GM23338 (cell line): ENCODE measurements at places on chromosomes 12 and 14. TPM values are rescaled to one million over a fixed set of nuclear protein-coding genes. Genes with fewer than 3 reads are reported as not detected.

The DPY19L2 gene
- total RNA-seq: 8.0 and 10.8 TPM in 2 replicates

- DNase-seq: no peak
- no peaks in the 10 kb centered on the region for H3K4me1 ChIP-seq
- no peak overlapping the region for H3K4me3 ChIP-seq
- no peaks in the 10 kb centered on the region for H3K36me3 ChIP-seq
- H3K27me3 ChIP-seq: no peaks in the 10 kb centered on the region
These were observed 47.1 kb upstream of the ANKS1B start for GRCh38 chr12:100031836-100032235.

GRCh38 chr14:93967637-93968250, 8.6 kb downstream of the ASB2 start:
- DNase-seq: no peak
- no peak overlapping the region for H3K4me3 ChIP-seq
- no peaks in the 10 kb centered on the region for H3K4me1 ChIP-seq
- H3K27me3 ChIP-seq: no peaks in the 10 kb centered on the region
- H3K27ac ChIP-seq: no peak overlapping the region

DNA sequence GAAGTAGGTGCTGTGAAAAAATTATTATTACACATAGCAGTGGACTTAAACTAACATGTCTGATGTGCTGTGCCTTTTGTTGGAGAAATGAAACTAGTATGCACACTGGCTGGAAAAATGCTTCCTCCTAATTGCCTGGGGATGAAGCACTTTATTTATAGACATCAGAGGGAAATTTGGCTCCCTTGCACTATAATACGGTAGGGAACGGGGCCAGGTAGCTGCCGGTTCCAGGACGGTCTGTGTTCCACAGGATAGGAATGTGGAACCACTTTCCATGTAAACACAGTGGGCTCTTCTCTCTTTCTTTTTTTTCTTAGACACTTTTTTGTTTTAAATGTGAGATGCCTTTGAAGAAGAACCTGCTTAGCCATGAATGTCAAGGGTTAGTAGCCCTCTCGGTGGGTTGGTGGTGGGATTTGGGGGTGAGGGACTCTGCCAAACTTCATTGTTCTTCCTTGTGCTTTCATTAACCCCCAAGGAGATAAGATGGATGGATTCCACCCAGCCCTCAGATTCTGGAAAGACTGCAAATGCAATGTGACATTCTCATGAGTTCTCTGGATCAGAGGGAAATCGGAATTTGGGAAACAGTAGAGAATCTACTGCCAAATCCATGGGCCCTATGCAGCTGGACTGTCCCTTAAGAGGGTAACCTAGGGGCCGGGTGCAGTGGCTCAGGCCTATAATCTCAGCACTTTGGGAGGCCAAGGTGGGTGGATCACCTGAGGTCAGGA, 58.0 kb upstream of the GSC start:
- no peak overlapping the region for H3K4me3 ChIP-seq
- H3K27me3 ChIP-seq: no peaks in the 10 kb centered on the region
- H3K27ac ChIP-seq: no peak overlapping the region
- no peak for DNase-seq

GRCh38 chr12:109386059-109386433, 38.3 kb downstream of the MYO1H start:
- H3K36me3 ChIP-seq: no peaks in the 10 kb centered on the region
- no peak for DNase-seq
- no peak overlapping the region for H3K4me3 ChIP-seq
- no peaks in the 10 kb centered on the region for H3K27me3 ChIP-seq
- peaks cover 3% of the 10 kb centered on the region; the same call in 1 of the 2 replicates for H3K4me1 ChIP-seq
- H3K27ac ChIP-seq: no peak overlapping the region

GRCh38 chr12:15444523-15444922, 122.2 kb downstream of the PTPRO start:
- H3K27me3 ChIP-seq: no peaks in the 10 kb centered on the region
- no peak for DNase-seq
- H3K27ac ChIP-seq: no peak overlapping the region

The RHNO1 gene
- total RNA-seq: 56.4 and 80.4 TPM in 2 replicates

- no peaks in the 10 kb centered on the region for H3K4me1 ChIP-seq
- no peaks in the 10 kb centered on the region for H3K27me3 ChIP-seq
- DNase-seq: no peak
- H3K27ac ChIP-seq: no peak overlapping the region
- H3K36me3 ChIP-seq: no peaks in the 10 kb centered on the region
These were observed 344.6 kb downstream of the C12orf75 start for GRCh38 chr12:105674871-105675699.

GRCh38 chr14:35958499-35958898, 132.4 kb downstream of the BRMS1L start:
- H3K27ac ChIP-seq: no peak overlapping the region
- H3K4me3 ChIP-seq: no peak overlapping the region

DNA sequence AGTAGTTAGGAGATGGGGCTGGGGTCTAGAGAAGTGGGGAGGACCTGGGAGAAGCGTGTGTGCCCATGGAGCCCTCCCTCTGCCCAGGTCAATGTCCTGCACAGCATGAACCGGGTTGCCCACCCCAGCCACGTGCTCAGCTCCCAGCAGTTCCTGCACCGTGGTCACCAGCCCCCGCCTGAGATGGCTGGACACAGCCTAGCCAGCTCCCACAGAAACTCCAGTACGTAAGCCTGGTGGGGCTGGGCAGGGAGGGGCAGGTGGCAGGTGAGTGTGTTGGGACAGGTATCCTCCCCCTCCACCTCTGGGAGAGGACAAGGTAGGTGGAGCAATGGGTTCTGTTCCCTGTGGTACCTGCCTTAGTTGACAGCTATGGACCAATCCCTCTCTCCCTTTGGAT, 20.7 kb downstream of the CLSTN3 start:
- DNase-seq: no peak
- H3K4me3 ChIP-seq: no peak overlapping the region
- H3K27me3 ChIP-seq: no peaks in the 10 kb centered on the region
- no peaks in the 10 kb centered on the region for H3K4me1 ChIP-seq

GRCh38 chr14:101475456-101476257, 85.6 kb upstream of the DIO3 start:
- no peak overlapping the region for H3K27ac ChIP-seq
- no peak overlapping the region for H3K4me3 ChIP-seq
- no peaks in the 10 kb centered on the region for H3K27me3 ChIP-seq
- DNase-seq: no peak
- H3K36me3 ChIP-seq: no peaks in the 10 kb centered on the region
- 0 out of 2 replicates have a peak, but pooled peaks cover 6% of the 10 kb centered on the region for H3K4me1 ChIP-seq

The IFI27 gene
- total RNA-seq: 0.23 and 0.49 TPM in 2 replicates

The ENDOU gene
- not detected in 2 replicates for total RNA-seq

The RPS6KL1 gene
- 6.5 and 11.6 TPM in 2 replicates for total RNA-seq

The KRT6B gene
- not detected in 2 replicates for total RNA-seq

DNA sequence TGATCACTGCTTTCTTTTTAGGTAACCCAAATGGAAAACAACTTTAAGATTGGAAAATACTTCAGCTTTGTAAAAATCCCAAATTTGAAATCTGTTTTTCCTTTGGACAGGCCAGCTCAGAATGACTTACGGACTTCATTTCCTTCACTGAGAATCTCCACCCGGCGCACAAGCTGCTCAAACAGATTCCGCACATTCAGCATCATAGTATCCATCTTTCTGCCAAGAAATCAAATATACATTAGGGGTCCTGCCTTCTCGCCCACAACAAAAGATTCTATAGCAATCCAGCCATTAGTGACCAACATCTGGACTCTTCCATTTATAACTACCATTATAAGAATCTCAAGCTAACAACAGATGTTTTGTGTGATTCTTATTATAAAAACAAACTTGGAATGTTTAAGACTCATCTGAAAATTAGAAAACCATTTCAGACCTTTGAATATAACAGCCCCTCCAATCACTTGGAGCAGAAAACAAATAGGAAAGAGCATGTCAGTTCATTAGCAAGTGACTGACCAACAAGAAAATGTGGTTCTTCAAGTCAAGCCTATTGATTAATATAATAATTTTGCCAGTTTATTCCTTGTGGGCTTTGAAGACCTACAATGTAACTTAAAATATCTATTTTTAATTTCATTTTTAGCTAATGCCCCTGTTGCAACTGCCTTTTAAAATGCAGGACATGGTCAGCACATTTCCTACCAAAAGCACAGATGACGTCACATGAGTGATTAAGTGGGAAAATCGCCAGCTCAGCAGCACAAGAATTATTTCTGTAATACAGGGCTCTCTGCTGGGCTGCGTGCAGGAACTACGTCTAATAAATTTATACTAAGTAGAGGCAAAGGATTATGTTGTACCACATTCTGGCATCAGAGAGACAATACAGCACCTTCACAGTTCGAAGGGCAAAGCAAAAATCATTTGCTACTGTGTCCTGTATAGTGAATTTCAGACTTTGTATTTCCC, 8.5 kb downstream of the RACGAP1 start:
- no peak overlapping the region for H3K27ac ChIP-seq
- peaks cover 10% of the 10 kb centered on the region; the same call in 1 of the 2 replicates for H3K36me3 ChIP-seq
- H3K27me3 ChIP-seq: no peaks in the 10 kb centered on the region
- H3K4me3 ChIP-seq: no peak overlapping the region
- H3K4me1 ChIP-seq: peaks cover 6% of the 10 kb centered on the region; the same call in 1 of the 2 replicates

- no peak overlapping the region for H3K27ac ChIP-seq
- no peak overlapping the region for H3K4me3 ChIP-seq
- no peaks in the 10 kb centered on the region for H3K27me3 ChIP-seq
- DNase-seq: peak; percentile 45
- H3K36me3 ChIP-seq: peaks cover 7% of the 10 kb centered on the region; the same call in 1 of the 2 replicates
These were observed 7.1 kb downstream of the PGAM5 start for GRCh38 chr12:132717531-132718387.

- H3K4me3 ChIP-seq: no peak overlapping the region
- H3K4me1 ChIP-seq: no peaks in the 10 kb centered on the region
- no peaks in the 10 kb centered on the region for H3K27me3 ChIP-seq
- H3K36me3 ChIP-seq: no peaks in the 10 kb centered on the region
These were observed 38.8 kb downstream of the BEST3 start for GRCh38 chr12:69660164-69660863.

The KRT73 gene
- not detected in 2 replicates for total RNA-seq

DNA sequence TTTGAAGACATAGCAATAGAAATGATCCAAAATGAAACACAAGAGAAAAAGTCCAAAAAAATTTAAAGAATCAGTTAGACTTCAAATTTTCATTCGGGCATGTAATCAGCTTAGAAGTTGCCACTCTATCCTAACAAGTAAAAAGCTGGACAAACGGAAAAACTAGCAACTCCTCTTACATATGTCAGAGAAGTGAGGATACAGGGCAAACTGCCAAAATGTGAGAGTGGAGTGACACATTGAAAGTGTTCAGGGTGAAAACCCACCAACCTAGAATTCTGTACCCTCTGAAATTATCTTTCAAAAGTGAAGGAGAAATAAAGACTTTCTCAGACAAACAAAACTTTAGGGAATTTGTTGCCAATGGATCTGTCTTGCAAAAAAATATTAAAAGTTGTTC, 42.0 kb upstream of the CHPT1 start:
- no peaks in the 10 kb centered on the region for H3K27me3 ChIP-seq
- H3K4me1 ChIP-seq: no peaks in the 10 kb centered on the region
- no peak overlapping the region for H3K4me3 ChIP-seq
- no peak for DNase-seq
- no peak overlapping the region for H3K27ac ChIP-seq

The SERPINA1 gene
- total RNA-seq: not detected in 2 replicates

The MYO1H gene
- not detected in 2 replicates for total RNA-seq

The SRGAP1 gene
- total RNA-seq: 5.6 and 6.1 TPM in 2 replicates

The KRT6C gene
- not detected in 2 replicates for total RNA-seq

The SLC17A8 gene
- total RNA-seq: 0.24 TPM in 1 of 2 replicates, not detected in the other

DNA sequence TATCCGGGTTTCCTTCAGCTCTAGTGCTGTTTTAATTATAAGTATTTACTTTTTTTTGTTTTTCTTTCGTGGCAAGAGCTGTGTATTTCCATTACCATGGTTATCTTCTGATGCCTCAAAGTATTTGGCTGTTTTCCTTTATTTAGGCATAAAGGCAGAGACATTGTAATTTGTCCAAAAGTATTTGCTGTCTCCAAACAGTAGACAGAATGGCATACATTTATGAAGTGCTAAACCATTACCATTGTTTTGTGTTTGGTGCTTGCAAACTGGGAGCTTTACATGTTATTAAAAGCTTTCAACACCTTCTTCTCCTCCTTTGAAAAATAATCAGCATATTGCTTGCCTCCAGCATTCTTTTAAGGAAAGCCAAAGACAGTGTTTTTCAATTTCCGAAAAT, 46.3 kb downstream of the FLRT2 start:
- H3K27ac ChIP-seq: 0 out of 2 replicates have a peak overlapping the region, but pooled peaks have one; percentile 67
- H3K4me1 ChIP-seq: peaks cover 39% of the 10 kb centered on the region
- H3K36me3 ChIP-seq: no peaks in the 10 kb centered on the region
- no peak overlapping the region for H3K4me3 ChIP-seq
- no peaks in the 10 kb centered on the region for H3K27me3 ChIP-seq
- DNase-seq: no peak

The SDR9C7 gene
- total RNA-seq: not detected in 2 replicates

- no peaks in the 10 kb centered on the region for H3K4me1 ChIP-seq
- DNase-seq: no peak
- no peaks in the 10 kb centered on the region for H3K36me3 ChIP-seq
- no peak overlapping the region for H3K4me3 ChIP-seq
These were observed 61.2 kb downstream of the SLC38A6 start for GRCh38 chr14:61042220-61042619.

The ACOT6 gene
- total RNA-seq: 0.83 TPM in 1 of 2 replicates, not detected in the other

GRCh38 chr14:25522116-25522515, 472.2 kb upstream of the STXBP6 start:
- peaks cover 8% of the 10 kb centered on the region; the same call in 1 of the 2 replicates for H3K4me1 ChIP-seq
- no peak for DNase-seq
- H3K36me3 ChIP-seq: no peaks in the 10 kb centered on the region
- H3K27ac ChIP-seq: no peak overlapping the region
- no peak overlapping the region for H3K4me3 ChIP-seq

DNA sequence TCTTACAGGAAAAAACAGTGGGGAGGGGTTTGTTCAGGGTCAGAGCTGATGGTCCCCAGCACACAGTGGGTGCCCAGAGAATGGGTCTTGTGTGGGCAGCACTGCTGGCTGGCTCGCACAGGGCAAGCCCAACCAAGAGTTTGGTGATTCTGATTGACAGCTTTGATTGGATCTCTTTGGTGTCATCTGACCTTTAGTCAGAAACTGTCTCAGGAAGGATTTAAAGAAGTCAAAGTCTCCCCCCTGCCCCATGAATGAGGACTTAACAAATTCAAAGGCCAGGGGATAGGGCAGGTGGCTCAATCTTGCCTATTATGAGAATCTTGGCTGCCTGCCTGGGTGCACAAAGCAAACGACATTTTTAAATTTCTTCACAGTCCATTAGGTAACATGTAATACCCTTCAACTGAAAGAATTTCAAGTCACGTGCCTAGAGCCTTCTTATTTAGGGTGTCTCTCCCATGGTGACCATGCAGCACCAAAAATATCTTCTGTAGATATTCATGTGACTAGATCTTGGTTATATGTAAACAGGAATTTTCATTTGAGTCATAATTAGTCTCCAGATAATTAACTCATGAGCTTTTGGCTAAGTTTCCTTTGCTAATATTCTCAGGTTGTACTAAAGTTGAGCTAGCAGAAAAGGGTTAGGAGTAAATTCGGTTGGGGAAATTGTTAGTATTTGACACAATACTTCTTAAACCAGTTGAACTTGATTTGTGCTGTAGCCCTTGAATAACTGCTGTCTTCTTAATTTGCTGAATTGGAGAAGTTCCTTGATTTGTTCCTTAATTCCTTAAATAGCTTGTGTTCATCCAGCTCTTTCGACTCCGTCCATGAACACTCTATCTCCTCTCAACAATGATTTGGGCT, 54.5 kb upstream of the HECTD1 start:
- H3K27ac ChIP-seq: no peak overlapping the region
- H3K4me3 ChIP-seq: no peak overlapping the region
- no peak for DNase-seq
- H3K36me3 ChIP-seq: no peaks in the 10 kb centered on the region
